Stimulated activated CD8-positive, alpha-beta memory T cell treated with anti-CD3 and anti-CD28 coated beads, Interleukin-7, amount 100 ng/mL, for 48 hours (primary cell): ENCODE measurements at places on chromosomes 3 and 15.

DNA sequence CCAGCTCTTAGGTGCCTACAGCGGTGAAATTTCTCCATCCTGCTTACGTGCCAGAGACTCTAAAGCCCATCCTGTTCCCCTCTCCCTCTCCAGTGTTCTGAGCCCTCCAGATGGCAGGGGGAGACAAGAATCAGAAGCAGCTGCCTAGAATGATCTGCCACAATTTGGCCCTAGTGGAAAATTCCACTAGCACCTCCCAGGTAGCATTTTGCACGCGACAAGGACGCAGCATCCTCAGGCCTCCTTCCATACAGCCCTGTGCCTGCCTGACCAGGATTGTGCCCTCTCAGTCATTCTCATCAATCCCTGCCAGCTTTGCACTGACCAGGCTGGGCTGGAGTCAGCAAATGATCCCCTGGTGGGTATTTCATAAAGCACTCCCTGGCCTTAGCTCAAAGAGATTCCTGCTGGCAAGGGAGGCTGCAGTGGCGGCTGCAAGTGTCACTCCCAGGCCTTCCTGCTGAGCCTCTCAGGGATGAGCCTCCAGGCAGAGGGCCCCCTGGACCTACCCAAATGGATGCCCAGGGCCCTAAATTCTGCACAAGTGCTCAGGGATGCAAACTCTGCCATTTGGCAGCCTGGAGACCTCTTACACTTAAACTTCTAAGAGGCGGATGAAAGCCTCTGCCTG, 130.2 kb upstream of the ATP2B2 start:
- no peak for DNase-seq

- no peak for DNase-seq
Observed at GRCh38 chr3:11211531-11212298, 57.4 kb downstream of the HRH1 start.

GRCh38 chr3:156161172-156161571, 40.8 kb downstream of the KCNAB1 start:
- DNase-seq, result no peak

- no peak for DNase-seq
Observed at GRCh38 chr3:147701195-147701594, 292.0 kb downstream of the ZIC1 start.

- DNase-seq, result no peak
Observed at GRCh38 chr3:117553461-117553860, 843.9 kb downstream of the TUSC7 start.

DNA sequence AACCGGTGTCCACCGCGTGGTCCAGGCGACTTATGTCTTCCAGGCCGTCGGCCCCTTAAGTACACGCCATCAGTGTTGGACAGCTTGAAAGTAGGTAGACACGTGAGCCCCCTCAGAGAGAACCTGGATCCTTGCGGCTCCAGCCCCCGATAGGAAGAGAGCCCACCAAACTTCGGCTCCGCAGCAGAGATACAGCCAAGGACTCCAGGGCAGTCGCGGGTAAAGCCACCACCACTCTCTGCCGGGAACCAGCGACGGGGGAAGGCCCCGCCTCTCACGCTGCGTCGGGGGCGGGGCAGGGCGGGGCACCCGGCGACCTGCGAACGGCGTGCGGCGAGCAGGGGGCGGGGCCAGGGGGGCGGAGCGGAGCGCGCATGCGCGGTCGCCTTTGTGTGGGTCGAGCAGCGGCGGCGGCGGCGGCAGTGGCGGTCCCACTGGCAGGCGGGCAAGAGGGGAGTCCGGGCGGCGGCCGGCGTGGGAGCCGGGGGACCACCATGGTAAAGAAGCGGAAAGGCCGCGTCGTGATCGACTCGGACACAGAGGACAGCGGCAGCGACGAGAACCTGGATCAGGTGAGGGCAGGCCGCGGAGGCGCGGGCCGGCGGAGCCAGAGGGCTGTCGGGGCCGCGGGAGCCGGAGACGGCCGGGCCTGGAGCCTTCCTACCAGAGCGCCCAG, at the start of gene RTF1:
Gene RTF1, plus strand, starts transcription at position 354 of the 676 bp plus-strand sequence. Its CDS starts 21 bp downstream, at position 375.
- peak; percentile 98 for DNase-seq

- no peak for DNase-seq
Observed at GRCh38 chr3:43249405-43249804, 36.9 kb upstream of the SNRK start.

- no peak for DNase-seq
Observed at GRCh38 chr15:26628879-26629529, 143.9 kb downstream of the GABRB3 start.

GRCh38 chr3:113552851-113553250, 20.5 kb downstream of the SIDT1 start:
- no peak for DNase-seq

DNA sequence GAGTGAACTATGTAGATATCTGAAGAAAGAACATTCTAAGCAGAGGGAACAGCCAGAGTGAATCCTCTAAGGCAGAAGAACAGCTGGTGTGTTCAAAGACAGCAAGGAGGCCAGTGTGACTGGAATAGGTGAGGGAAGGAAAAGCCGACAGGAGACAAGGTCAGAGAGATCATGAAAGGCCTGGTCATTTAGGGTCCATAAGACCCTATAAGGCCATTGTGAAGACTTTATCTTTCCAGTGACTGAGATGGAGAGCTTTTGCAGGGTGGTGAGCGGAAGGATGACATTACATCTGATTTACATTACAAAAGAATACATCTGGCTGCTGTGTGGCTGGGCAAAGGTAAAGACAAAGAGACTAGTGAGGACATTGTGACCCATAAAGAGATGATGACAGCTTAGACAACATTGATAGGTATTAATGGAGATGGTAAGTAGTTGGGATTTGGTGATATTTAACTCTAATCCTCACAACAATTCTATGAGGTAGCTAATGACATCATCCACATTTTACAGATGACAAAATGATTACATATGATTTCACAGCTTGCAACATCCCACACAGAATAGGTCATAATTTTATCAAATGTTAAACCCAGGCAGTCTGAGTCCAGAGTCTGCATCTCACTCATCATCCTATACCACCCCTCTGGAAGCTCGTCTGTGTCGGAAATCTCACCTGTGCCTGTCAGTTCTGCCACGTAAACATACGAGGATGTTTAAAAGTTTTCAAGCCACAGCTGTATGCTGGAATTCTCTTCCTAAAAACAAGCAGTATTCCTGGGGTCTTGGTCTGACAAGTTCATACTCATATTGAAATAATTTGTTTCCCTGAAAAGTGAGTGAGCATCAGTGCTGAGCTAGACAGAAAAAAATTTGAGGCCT, 70.2 kb upstream of the PIK3R4 start:
- no peak for DNase-seq

DNA sequence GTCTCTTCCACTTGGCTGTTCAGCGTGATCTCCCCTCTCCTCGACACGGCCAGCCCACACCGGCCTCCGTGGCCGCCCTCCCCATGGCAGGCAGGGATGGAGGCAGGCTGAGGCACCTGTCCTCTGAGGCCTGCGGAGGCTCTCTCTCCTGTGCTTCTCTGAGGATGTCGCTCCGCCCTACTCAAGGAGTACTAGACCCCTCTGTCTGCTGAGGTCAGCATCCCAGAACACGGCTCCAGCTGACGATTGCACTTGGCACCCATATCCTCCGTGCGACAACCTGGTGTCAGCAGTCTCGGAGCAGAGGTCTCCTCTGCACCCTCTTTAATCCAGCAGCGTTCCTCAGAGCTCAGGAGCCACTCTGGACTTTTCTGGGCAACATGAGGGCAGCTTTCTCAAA, 322.6 kb downstream of the OCA2 start:
- DNase-seq, result no peak

- DNase-seq, result no peak
Observed at GRCh38 chr3:107263269-107264021, 113.8 kb upstream of the CCDC54 start.

- DNase-seq, result no peak
Observed at GRCh38 chr3:164897342-164897741, 181.0 kb downstream of the SI start.

DNA sequence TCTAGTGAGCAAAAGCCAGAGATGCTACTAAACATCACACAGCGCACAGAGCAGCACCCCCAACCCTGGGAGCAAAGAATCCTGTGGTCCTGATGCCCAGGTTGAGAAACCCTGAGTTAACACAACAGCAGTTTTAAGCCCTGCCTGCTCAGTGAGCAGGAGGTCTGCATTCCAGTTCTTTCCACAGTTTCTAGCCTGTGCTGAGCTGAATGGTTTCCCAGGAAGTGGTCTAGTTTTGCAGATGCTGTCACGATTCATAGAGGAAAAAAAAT, 171.1 kb upstream of the PROK2 start:
- DNase-seq, result no peak
